Fibroblast of mammary gland (primary cell): ENCODE measurements at places on chromosomes 11 and 22.

DNA sequence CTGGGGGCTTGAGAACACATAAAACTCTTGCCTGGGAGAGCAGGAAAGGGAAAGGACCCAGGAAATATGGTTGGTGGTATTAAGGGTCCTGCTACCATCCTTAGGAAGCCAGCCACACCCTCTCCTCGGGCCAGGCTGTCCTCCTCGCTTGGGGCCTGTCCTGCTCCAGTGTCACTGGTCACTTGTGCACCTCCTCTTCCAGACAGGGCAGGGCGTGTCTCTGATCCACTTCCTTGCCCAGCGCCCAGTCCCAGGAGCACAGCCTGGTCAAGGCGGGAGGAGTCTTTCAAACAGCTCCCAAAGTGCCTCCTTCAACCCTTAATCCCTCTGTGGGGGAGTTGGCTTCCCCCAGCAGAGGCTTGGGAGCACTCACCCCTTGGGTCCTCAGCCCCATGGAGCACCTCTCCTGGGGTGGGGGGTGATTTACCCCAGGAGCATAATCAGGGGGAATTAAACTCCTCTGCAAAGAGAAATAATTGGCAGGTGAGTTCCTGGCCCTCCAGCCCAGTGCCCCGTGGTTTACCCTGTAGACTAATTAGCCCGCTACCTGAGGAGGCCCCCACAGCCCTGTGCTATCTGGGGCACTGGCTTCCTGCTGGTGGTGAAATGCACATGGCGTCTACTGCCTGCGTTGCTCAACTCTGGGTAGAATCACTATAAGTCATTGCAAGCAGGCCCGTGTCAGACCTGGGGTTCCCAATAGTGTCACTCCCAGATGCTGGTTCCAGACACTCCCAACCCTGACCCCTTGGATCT is 8.0 kb downstream of the TMPRSS6 start:
- no peak for DNase-seq

DNA sequence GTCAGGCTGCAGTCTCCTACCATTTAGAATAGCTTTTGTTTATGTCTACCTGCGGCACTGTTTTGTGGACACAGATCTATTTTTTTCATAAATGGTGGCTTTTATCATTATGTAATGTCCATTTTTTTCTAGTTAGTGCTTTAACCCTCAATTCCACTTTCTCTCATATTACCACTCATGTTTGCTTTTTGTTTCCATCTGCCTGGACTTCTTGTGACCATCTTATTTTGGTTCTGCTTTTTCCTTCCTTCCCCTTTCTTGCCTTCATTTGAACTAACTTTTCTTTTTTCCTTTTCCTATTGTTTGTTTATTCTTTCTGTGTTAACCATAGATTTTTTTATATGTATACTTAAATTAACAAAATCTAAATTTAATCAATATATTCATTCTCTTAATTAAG is 98.5 kb upstream of the SLC22A12 start:
- no peak for DNase-seq

GRCh38 chr22:30332551-30332950 is 5.8 kb upstream of the TBC1D10A start:
- no peak for DNase-seq

- peak; percentile 59 for DNase-seq
These were observed 69.2 kb upstream of the RRM1 start for GRCh38 chr11:4025248-4025966.
